ENCODE measurements at places on chromosomes 3 and 15.

DNA sequence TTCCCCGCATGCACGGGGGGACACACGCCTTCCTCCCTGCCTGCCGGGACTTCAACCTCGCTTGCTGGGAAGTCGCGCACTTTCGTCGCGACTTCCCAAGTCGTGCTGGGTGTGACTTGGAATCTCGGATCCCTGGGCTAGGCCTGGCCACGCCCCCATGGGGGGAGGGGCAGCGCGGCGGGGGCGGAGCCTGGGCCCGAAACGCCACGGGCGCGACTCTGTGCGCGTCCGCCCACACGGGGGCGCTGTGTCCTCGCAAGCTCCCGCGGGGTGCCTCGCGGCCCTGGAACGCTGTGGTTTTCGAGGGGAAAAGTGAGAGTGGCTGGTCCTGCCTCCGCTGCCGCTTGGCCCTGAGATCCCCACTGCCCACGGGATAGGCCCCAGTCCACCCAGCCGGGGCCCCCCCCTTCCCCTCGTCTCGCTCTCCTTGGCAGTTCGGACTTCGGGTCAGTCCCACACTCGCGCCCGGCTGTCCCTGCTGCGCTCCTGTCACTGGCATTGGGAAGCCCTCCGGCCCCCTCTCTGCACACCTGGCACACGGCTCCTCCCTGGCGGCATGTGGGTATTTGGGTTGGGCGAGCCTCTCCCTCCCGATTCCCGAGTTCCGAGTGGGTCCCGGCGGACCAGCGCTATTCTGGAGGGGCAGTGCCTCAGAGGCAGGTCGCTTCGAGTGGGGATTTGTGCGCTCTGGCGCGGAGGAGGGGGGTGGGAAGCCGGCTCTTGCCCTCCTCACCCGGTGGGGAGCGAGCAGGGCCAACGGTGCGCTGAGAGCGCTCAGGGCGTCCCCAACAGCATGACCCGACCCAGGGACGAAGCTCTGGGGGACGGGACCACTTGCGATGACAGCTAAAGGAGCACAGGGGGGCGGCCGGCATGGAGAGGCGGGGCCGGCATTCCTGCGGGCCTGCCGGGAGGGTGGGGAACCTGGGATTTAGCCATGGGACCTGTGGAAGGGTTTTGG lies 23.6 kb downstream of the SEC61A1 start:
- peak; percentile 54 for DNase-seq

DNA sequence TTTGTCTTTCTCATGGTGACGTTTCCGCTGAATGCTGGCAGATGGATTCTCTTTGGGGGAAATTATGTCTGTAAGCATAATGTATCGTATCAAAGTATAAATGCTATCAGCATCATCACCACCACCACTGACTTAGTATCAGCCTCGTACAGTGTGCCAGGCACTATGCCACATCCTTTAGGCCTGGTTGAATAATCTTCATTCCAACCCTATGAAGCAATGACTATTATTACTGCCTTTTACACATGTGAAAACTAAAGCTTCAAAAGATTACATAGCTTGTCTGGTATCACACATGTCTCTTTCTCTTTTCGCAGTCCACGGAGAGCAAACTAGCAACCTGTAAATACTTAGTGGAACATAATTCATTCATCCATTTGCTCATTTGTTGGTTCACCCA lies 166.7 kb upstream of the PRICKLE2 start:
- DNase-seq: no peak

DNA sequence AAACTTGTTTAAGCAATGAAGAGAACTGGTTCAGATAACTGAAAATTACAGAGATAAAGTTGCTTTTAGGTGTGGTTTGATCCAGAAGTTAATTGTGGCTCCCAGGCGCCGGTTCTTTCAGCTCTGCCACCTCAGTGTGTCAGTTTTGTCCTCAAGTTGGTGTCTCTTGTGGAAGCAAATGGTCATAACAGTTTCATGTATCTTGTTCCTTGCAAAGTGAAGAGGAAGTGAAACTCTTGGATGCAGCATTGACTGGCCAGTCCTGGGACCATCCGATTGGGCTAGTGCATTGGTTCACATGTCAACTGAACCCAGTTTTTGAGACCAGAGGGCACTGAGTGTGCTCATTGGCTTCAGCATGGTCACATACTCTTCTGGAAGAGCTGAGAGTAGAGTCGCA lies 181.4 kb upstream of the GRM7 start:
- DNase-seq: no peak

- no peak for DNase-seq
These were observed 4.0 kb downstream of the ATP10A start for GRCh38 chr15:25858952-25859760.

DNA sequence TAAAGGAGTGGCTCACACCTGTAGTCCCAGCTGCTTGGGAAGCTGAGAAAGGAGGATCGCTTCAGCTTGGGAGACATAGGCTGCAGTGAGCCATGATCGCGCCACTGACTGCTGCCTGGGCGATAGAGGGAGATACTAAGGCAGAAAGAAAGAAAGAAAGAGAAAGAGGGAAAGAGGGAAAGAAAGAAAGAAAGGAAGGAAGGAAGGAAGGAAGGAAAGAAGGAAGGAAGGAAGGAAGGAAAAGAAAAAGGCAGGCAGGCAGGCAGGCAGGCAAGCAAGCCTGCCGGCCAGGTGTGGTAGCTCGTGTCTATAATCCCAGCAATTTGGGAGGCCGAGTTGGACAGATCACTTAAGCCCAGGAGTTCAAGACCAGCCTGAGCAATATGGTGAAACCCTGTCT lies 15.3 kb downstream of the SLC28A1 start:
- DNase-seq: no peak

DNA sequence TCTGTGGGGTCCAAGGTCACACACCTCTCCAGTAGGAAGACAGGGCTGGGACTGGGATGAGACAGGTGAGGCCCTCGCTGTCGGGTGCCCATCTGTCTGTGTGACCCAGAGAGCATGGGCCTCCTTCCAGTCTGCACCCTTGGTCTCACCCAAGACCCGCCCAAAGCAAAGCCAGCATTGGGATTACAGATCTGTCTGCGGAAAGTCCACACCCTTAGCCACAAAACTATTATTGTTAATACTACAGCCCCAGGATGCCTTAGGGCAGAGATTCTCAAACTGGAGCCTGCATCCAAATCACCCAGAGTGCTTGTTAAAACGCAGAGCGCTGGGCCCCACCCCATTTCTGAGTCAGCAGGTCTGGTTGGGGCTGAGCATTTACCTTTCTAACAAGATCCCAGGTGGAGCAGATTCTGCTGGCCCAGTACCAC lies 58.5 kb upstream of the ZNF148 start:
- DNase-seq: no peak

- DNase-seq: no peak
These were observed 47.8 kb upstream of the CHST2 start for GRCh38 chr3:143071776-143072175.

DNA sequence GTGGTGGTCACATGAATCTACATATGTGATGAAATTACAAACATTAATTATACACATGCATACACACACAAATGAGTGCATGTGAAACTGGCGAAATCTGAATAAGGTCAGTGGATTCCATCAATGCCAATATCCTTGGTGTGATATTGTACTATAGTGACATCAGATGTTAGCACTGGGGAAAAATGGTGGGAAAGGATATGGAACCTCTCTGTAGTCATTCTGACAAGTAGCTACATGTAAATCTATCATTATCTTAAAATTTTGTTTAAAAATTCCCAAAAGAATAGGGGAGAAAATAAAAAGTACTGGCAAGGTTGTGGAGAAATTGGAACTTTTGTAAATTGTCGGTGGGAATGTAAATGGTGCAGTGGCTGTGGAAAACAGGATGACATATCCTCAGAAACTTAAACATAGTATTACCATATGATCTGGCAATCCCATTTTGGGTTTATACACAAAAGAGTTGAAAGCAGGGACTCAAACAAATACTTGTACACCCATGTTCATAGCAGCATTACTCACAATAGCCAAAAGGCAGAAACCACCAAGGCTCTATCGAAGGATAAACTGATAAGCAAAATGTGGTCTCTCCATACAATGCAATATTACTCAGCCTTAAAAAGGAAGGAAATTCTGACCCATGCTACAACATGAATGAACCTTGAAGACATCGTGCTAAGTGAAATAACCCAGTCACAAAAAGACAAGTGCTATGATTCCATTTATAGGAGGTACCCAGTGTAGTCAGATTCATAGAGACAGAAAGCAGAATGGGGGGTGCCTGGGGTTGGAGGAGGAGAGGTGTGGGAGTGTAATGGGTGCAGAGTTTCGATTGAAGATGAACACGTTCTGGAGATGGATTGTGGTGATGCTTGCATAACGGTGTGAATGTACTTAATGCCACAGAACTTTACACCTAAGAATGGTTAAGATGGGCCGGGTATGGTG lies 25.3 kb upstream of the HRH1 start:
- DNase-seq: no peak

- no peak for DNase-seq
These were observed 777.9 kb downstream of the NTRK3 start for GRCh38 chr15:87478687-87479072.
